HT1080 (cell line): ENCODE measurements at places on chromosomes 2 and 18.
A peak's percentile ranks its signal among the peaks of the same experiment; 100 is the strongest.

DNA sequence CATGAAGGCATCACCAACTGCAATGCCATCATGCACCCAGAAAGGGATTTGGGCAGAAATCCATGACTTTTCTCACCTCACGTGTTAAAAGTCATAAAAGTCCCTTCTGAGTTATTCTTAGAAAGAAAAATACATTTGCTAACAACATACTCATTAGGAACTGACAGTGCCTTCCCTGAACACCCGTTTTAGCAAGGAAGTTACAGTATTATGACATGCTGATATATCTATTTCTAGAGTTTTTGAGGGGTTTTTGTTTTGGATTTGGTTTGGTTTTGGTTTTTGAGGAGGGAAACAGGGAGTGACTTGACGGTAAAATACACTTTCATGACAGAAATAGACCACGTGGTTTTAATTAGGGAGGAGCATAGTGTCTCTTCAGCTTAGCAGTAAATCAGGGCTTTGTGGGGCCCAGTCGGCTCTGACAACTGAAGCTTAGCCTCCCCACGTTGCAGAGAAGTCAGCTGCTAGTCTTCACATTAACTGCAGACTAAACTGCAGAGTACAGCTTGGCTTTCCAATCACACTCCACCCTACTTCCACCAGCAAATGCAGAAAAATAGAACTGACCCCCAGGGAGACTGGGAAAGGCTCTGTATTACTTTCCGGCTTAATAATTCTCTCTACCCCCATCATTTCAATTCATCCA, 141.4 kb downstream of the FAM124B start:
- DNase-seq = no peak

DNA sequence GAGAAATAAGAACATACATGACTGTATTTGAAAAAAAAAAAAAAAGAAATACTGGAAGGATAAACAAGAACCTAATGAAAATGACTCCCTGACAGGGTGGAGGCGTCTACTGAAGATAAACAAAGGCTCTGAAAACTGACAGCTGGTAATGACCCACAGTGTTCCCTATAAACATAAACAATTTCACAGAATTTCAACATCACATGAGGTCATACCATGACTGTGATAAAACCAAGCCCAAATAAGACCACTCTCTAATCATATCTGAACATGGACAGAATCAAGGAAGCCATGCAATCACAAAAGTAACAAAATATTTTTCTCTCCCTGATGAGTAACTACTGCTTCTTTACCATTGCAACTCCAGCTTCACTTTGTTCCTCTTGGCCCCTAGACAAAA, 159.3 kb downstream of the FAM124B start:
- no peak for DNase-seq

DNA sequence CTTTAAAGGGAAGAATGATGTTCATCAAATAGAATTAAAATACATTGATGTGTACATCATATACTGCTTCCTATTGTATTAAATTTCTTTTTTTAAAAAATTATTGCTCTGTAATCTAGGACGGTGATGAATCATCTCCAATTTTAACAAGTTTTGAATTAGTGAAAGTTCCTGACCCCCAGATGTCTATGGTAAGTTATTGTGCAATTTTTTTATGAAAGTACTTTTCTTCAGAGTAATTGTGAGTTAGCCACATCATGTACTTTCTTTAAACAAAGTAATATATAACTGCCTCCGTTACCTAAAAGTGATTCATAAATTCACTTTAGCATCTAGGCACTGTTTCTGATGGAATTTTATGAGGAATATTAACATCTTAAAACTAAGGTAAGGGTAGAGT, 38.1 kb downstream of the PIK3C3 start:
- no peak for DNase-seq

- peak; percentile 71 for DNase-seq
Observed at GRCh38 chr2:15050483-15050882, 418.0 kb downstream of the LRATD1 start.

DNA sequence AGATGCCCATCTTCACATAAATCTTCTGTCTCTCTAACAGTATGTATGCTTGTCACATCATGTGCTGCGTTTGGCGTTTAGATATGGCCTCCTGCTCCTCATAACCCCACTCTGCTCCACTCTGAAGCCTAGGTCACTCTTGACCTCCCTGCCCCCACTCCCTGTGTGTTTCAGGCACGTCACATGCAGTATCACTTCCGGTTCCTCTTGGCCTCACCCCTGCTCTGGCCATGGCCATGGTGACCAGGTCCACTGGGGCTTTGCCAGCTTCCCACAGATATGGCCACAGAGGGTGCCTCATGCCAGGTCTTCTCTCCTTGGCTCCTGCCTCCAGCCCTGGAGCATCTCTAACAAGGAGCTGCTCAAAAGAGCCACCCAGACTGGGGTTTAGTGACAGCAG, 160.0 kb downstream of the RNF152 start:
- DNase-seq = no peak

- peak; percentile 31 for DNase-seq
Observed at GRCh38 chr2:4354678-4355077, 651.3 kb downstream of the DCDC2C start.

DNA sequence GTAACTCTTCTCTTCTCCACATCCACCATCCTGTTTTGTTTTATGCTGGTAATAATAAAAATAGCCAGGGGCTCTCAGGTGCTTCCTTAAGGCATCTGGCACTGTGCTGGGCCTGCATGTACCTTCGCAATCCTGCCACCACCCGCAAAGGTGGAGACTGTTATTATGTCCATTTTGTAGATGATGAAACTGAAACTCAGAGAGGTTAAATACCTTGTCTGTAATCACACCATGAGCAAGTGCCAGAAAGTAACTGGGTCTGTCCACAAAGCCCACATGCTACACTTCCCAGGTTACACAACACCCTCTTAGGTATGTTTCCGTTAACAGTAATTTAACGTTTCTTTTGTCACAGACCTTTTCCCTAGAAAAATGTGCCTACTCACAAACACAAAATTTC, 27.0 kb downstream of the NRP2 start:
- DNase-seq = no peak

GRCh38 chr2:86143307-86143706, 37.3 kb downstream of the PTCD3 start:
- no peak for DNase-seq

GRCh38 chr2:131093006-131093695, at the start of gene FAM168B:
Gene FAM168B (minus strand): TSS chr2:131093460. CDS start chr2:131082646, 10,814 bp downstream.
- peak; percentile 85 for DNase-seq

DNA sequence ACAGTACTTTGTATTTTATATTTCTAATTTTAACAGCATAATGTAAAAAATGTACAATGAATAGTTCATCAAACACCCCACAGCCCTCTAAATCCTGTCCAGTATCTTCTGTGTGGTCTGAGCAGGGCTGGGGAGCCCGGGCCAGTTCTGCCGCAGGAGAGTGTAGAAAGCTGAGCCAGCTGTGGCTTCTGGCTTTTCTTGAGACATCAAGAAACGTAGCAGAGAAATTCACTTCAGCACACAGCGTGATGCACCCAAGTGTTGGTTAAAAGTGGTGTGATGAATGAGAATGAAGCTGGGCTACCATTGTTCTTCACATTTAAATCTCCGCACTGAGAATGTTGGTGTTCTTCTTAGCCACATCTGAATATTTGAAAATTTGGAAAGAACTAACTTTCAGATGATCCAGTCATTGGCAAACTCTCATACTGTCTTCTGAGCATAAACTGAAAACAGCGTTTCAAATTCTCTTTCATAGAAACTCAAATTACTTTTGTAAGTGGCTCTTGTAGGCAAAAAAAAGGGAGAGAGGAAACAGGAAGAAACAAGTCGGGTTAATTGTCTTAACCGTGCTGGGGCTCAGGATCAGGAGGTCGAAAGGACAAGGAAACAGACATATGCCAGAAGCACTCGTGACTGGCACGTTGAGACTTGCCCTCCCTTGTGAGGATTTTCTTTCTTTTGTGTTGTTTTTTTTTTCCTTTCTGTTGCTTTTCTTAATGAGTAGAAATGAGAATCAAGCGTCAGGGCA, 23.4 kb upstream of the TMEM87B start:
- DNase-seq = no peak

GRCh38 chr18:53909668-53910067, 314.8 kb downstream of the MBD2 start:
- peak; percentile 30 for DNase-seq

DNA sequence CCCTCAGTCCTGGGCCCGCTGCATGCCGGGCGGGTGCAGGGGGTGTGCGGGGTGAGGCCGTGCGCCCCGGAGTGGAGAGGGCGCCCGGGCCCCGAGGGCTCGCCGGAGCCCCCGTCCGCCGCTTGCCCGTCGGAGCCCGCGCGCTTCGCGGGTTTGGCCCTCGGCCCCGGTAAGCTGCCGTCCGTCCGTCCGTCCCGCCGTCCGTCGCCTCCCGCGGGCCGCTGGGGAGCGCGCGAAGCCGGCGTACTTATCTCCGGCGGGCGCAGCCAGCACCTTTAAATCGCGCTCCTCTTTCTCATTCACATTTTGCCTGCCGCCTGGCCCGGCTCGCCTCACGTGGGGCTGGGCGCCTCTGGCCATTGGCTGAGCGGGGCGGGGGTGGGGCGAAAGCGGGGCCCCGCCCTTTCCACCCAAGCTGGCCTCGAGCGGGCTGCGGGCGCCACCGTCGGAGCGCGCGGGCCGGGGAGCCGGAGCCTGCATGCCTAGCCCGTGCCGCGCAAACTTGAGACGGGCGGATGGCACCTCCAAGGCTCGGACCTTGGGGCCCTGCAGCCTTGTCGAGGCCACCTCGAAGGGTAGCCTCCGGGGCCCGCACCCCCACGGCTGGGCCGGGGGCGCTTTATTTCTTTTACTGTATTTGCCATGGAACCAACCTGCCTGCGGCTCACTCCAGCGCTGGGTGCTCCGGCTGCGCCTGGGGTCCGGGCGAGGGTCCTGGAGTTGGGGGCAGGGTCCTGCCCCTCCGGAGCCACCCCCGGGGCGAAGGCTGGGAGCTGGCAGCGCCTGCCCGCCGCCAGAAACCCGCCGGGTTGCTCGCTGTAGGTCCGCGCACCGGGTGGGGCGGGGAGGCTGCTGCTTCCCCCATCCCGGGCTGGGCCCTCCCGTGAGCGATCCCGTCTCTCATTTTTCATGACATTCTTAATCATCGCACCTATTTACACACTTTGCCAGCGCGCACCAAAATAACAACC, at the start of gene GBX2:
TSS of gene GBX2 (minus strand) at position 277 of the 971 bp plus-strand sequence. CDS start 415 bp downstream, outside the sequence.
- peak; percentile 77 for DNase-seq

DNA sequence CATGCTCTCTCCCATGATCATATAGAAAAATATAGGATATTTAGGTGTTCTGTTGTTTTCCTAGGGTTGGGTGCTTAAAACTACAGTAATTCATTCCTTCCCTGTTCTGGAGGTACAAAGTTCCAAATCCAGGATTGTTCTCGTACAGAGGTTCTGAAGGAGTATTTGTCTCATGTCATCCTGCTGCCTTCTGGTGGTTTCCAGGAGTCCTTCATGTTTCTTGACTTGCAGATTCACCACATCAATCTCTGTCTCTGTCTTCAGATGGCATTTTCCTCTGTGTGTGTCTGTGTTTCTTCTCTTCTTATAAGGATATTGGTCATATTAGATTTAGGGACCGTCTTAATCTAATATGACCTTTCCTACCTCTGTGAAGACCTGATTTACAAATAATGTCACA, 397.9 kb downstream of the NYAP2 start:
- no peak for DNase-seq

DNA sequence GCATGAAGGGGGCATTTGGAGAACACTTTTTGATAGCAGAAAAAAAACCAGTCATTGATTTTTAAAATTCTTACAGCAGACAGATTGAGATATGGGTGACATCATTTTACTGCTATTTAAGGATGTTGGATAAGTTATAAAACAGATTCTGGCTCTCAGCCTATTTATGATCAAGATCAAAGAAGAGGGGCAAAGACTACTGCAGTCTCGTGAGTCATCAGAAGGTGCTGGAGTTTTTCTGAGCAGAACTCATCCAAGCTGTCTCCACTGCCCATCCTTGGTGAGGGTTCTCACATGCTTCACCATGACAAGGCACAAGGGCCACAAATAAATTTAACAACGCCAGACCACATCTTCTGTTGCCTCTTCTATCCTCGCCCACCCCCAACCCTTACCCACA, 58.8 kb downstream of the ST6GAL2 start:
- DNase-seq = peak; percentile 20

DNA sequence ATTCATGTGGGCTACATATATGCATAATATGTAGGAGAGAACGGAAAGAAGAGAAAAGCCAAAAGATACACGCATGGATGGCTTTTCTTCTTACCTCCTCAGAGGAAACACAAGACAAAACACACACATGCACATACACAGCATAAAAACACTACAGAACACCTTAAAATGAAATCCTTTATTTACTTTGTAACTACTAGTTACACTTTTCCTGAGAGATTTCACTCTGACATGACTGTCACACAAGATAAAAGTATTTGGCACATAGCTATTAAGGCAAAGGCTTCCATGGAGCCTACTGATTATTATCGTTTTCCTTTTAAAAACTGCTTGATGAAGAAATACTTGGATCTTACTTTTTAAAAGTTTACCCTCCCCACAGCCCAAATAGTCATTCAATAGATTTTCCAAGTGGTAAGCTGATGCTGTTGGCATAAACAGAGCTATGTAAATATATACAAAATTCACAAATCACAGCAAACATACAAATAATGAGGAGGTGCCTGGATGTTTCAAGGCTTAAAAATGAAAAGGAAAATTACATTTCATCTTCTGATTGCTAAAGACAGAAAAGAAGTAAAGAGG, 8.6 kb downstream of the ZEB2 start:
- DNase-seq = no peak

- peak; percentile 72 for DNase-seq
Observed at GRCh38 chr2:205198140-205198525, 484.2 kb upstream of the NRP2 start.

DNA sequence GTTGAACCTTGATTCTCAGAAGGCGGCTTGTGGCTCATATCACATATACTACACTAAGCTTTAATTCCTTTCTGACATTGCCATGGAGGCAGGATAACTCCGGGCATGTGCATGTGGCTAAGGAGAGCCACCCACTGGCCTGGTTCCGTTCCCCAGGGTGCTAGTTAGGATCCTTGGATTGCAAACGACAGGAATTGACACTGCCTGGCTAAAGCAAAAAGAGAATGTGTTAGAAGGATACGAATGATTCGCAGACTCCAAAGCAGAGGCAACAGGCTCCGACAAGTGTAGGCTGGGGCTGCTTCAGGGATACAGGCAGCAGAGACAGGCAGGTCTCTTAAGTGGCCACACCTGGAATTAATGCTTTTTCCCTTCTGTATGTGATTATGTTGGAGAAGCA, 71.4 kb upstream of the LYPD6B start:
- no peak for DNase-seq

- DNase-seq = no peak
Observed at GRCh38 chr2:233746475-233747282, 13.4 kb upstream of the UGT1A1 start.

GRCh38 chr2:85909005-85909404, 20.2 kb upstream of the ST3GAL5 start:
- no peak for DNase-seq

DNA sequence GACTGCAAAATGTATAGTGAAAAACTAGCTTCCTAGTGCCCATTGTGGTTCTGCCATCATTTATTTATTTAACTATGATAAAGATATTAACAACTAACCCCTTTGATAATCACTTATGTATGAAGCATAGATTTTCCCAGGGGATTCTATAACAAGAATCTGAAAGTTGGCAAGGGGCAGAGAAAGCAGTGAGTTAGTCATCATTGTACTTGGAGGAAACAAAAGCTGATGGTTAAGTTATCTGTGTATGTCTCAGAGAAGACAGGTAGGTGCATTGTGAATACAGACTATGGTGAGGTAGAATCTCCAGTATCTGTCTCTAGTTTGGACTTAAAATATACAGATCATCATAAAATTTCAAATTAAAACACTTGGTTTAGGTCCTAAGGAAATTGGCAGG, 2159.1 kb upstream of the CELF4 start:
- peak; percentile 23 for DNase-seq

- no peak for DNase-seq
Observed at GRCh38 chr2:37862620-37863019, 62.5 kb upstream of the RMDN2 start.

- DNase-seq = no peak
Observed at GRCh38 chr2:226767056-226767813, 32.4 kb downstream of the IRS1 start.
